ENCODE measurements at places on chromosomes 1 and 21.

DNA sequence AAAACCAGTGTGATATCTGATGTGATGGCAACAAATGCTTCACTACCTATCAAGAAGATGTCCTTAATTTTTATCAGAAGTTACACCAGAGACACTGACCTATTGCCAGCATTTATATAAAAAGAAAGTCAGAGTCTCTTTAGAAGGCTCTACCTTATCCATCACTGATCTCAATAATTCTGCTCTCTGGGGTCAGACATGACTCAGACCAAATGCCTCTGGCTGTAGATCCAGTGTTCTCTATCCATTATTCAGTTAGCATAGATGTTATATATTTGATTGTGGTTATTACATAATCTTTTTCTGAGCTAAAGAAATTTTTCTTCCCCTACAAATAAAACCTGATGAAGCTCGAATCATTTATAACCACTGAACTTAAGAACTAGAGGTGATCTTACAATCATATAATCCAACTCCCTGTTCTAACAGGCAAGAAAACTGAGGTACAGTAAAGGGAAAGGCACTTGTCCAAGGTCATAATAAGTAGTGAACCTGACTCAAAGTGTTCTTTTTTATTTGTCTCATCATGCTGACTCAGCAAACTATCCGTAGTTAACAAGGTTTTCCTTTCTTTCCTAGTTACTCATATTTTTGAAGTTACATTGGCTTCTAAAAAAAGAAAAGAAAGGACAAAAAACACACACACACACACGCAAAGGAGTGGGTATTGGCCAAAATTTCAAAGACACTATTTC, 43.6 kb upstream of the ESRRG start:
- DNase-seq: no peak

- DNase-seq: no peak
Observed at GRCh38 chr1:204932573-204932909, 61.9 kb downstream of the NFASC start.

- no peak for DNase-seq
Observed at GRCh38 chr21:32597205-32597604, 11.9 kb upstream of the TCP10L start.

DNA sequence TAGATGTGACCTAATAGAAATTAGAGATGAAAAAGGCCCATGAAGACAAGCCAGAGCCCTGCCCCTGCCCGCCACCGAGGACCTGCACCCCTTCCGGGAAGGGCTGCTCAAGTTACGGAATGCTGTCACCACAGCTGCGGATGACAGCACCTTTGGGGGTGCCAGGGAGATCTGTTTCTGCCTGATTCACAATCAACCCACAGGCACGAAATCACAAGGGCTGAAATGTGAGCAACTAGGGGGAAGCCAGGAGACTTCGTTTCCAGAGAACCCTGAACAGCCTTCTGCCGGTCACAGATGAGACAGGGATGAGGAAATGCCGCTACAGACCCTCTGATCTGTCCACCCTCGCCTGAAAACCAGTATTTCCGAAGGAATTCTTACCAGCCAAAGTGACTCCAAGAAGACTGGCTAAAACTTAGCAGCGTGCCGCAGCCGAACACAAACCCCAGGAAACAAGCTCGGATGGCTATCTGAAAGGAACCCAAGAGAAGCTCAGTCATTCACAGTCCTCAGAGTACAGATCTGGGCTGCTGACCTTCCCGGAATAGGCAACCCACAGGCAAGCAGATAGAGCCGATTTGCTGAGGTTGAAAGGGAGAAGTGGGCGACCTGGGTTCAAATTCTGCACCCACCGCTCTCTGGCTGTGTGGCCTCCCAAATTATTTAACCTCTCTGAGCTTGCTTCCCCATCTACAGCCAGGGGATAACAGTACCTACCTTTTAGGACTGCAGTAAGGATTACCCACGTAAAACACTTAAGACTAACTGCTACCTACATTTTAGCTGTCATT, 1.1 kb downstream of the ICMT start:
- DNase-seq: no peak

GRCh38 chr21:30072496-30072895, 94.1 kb downstream of the CLDN17 start:
- no peak for DNase-seq

Measured in posterior cingulate gyrus (tissue), 11 donors.